ENCODE measurements at places on chromosomes 3 and 15. TPM values are rescaled to one million over a fixed set of nuclear protein-coding genes. Genes with fewer than 3 reads are reported as not detected.
A peak's percentile ranks its signal among the peaks of the same experiment; 100 is the strongest.

BUB1B gene
- 0.94 TPM for total RNA-seq

TICRR gene
- 0.25 TPM for total RNA-seq

DNA sequence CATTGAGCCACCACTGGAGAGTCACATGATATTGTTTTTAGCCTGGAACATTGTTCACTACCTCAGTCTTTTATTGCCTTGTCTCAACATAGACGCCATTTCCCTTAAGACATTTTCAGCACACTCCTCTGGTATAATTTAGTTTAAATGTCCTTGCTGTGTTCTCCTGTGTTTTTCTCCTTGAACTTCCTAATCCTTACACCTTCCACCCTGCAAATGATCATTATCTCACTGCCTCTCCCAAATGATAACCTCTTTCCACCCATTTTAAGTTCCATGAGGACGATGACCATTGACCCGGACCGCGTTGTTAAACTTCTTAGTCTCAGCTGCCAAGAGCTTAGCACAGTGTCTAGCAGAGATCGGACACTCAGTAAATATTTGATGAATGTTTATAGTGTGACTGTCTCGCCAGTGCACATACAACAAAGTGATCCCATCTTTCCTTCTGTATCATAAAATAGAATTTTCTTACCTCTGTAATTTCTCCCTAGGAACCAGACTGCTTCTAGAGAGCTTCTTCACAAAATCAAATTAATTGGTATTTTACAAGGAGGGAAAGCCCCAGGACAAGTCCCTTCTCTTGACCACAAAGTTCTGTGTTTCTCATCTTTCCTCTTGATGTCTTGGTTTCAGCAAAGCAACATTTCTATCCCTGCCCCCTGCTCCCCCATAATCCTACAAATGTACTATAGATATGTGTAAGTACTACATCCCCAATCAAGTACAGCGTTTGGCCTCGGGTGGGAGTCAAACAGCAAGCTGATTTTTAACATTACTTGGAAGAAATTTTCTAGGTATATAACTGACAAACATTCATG, 429.6 kb downstream of the LPP start:
- H3K27ac ChIP-seq, result no peak overlapping the region
- H3K4me1 ChIP-seq, result peaks cover 2% of the 10 kb centered on the region
- no peak for DNase-seq
- no peaks in the 10 kb centered on the region for H3K36me3 ChIP-seq
- no peaks in the 10 kb centered on the region for H3K27me3 ChIP-seq
- H3K4me3 ChIP-seq, result no peak overlapping the region

GXYLT2 gene
- total RNA-seq, result 3.8 TPM

KCTD6 gene
- total RNA-seq, result 19.0 TPM

DNA sequence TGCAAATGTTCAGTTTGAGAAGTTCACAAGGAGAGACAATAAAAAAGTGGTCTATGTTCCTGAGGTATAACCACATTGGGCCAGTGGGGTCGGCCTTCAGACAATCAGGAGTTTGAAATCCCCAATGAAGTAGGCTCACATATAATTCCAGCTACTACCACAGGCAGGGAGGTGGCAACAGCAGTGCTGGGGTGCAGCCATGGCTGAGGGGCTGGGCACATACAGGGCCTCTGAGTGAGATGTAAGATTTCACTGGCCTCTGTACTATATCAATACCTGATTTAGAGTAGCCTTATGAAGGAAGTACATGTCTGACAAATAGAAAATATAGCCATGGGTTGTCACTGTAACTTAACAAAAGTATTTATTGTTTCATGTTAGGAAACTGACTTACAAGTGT, 402.2 kb downstream of the TBC1D5 start:
- H3K4me1 ChIP-seq, result no peaks in the 10 kb centered on the region
- H3K27me3 ChIP-seq, result no peaks in the 10 kb centered on the region
- peak; percentile 54 for DNase-seq
- H3K4me3 ChIP-seq, result no peak overlapping the region
- H3K27ac ChIP-seq, result no peak overlapping the region

DNA sequence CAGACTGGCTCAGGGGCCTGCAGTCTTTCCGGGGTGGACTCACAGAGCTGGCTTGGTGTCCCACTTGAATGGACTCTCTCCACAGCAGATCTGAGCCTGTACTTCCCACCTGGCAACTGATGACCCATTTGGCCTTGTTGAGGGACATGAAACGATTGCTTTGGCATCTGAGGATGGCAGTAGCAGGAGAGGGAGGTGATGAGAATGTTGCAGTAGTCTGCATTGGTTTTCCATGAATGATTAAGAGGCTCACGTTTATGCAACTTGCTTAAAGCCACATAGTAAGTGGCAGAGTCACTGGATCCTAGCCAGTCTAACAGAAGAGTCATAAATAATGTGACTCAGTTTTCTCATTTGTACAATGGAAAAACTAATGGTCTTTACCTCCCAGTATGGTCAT, 21.9 kb downstream of the IL20RB start:
- H3K4me3 ChIP-seq, result no peak overlapping the region
- H3K27ac ChIP-seq, result no peak overlapping the region
- DNase-seq, result no peak
- H3K27me3 ChIP-seq, result no peaks in the 10 kb centered on the region
- H3K36me3 ChIP-seq, result no peaks in the 10 kb centered on the region

DNA sequence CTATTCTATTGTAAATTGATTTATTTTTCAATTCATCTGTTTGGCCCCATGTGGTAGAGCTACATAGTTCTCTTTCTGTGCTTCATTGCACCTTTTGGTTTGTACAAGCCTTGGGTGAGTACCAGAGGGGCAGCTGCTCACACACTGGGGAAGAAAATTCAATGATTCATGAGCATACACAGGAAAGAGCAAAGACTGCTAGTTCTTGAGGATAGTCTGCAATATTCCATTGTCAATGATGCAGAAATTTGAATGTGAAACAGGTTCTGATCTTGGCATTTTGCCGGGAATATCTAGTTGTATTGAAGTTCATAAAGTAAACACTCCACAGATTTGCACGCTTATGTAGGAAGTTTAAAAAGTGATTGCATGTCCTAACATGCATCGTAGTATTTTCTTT, 304.6 kb downstream of the NAALADL2 start:
- no peak overlapping the region for H3K27ac ChIP-seq
- H3K4me1 ChIP-seq, result no peaks in the 10 kb centered on the region
- no peak for DNase-seq
- H3K27me3 ChIP-seq, result no peaks in the 10 kb centered on the region
- no peaks in the 10 kb centered on the region for H3K36me3 ChIP-seq

DNA sequence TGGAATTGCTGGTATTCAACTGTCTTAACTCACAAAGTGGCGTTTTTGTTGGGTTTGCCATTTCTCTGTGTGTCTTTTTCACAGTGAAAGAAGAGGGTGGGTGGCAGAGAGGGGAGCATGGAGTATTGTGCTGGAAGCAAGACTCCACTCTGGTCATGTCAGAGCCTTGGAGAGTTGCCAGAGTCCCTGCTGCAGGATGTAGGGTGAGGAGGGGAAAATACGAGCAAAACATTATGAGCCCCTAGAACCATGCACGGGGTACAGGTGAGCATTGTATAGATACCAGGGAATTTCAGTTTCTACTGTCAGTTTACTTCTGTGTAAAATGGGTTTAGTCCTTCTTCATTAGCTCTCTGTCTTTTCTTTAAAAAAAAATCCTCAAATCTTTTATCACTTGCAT, 249.9 kb downstream of the CACNA2D3 start:
- H3K4me1 ChIP-seq, result no peaks in the 10 kb centered on the region
- DNase-seq, result peak; percentile 11
- no peak overlapping the region for H3K27ac ChIP-seq

DNA sequence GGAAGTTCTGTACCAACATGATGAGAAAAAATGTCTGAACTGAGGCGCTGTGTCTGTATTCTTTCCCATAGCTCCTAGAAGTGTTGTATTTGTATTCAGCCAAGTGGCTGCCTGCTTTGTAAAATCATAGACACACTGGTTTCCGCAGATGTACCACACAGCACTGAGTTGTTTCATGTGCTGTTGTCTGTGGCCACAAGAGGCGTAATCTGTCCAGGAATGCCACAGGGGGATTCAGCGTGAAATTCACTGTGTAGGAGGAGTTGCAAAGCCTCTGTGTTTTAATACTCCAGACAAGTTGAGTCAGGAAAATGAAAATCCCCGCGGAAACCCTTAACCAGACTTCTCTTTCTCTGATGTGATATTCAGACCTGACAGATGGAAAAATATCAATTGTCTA, 462.2 kb downstream of the NSUN3 start:
- no peaks in the 10 kb centered on the region for H3K36me3 ChIP-seq
- H3K4me1 ChIP-seq, result no peaks in the 10 kb centered on the region
- DNase-seq, result no peak

- H3K27me3 ChIP-seq, result no peaks in the 10 kb centered on the region
- no peak overlapping the region for H3K4me3 ChIP-seq
- no peak for DNase-seq
- no peaks in the 10 kb centered on the region for H3K36me3 ChIP-seq
- H3K4me1 ChIP-seq, result peaks cover 4% of the 10 kb centered on the region
Observed at GRCh38 chr3:48934333-48934991, 15.8 kb downstream of the ARIH2 start.

- no peak for DNase-seq
- H3K27me3 ChIP-seq, result no peaks in the 10 kb centered on the region
- H3K27ac ChIP-seq, result no peak overlapping the region
- no peaks in the 10 kb centered on the region for H3K4me1 ChIP-seq
- H3K36me3 ChIP-seq, result no peaks in the 10 kb centered on the region
Observed at GRCh38 chr3:70822669-70823068, 510.2 kb upstream of the MDFIC2 start.

- no peaks in the 10 kb centered on the region for H3K4me1 ChIP-seq
- H3K36me3 ChIP-seq, result no peaks in the 10 kb centered on the region
- no peaks in the 10 kb centered on the region for H3K27me3 ChIP-seq
- DNase-seq, result no peak
- H3K4me3 ChIP-seq, result no peak overlapping the region
- no peak overlapping the region for H3K27ac ChIP-seq
Observed at GRCh38 chr15:100841426-100841825, 38.2 kb upstream of the ALDH1A3 start.

DNA sequence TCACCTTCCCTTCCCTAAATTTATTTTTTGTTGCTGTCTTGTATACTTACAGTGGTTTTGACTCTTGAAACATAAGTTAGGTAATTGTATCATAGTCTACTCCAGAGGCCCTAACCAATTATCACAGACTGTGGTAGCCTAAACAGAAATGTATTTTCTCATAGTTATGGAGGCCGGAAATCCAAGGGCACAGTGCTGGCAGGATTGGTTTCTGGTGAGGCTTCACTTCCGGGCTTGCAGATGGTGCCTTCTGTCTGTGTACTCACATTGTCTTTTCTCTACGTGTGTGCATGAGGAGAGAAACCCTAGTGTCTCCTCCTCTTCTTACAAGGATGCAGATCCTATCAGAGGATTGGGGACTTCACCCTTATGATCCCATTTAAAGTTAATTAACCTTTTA, 290.2 kb upstream of the KCNMB2 start:
- H3K36me3 ChIP-seq, result no peaks in the 10 kb centered on the region
- no peaks in the 10 kb centered on the region for H3K4me1 ChIP-seq
- H3K4me3 ChIP-seq, result no peak overlapping the region
- no peak for DNase-seq
- H3K27me3 ChIP-seq, result no peaks in the 10 kb centered on the region

GRCh38 chr3:186821429-186822387, 15.4 kb upstream of the RFC4 start:
- peak; percentile 68 for DNase-seq
- peaks cover 16% of the 10 kb centered on the region for H3K27me3 ChIP-seq
- no peaks in the 10 kb centered on the region for H3K4me1 ChIP-seq
- no peak overlapping the region for H3K27ac ChIP-seq

MBD4 gene
- 35.1 TPM for total RNA-seq

DNA sequence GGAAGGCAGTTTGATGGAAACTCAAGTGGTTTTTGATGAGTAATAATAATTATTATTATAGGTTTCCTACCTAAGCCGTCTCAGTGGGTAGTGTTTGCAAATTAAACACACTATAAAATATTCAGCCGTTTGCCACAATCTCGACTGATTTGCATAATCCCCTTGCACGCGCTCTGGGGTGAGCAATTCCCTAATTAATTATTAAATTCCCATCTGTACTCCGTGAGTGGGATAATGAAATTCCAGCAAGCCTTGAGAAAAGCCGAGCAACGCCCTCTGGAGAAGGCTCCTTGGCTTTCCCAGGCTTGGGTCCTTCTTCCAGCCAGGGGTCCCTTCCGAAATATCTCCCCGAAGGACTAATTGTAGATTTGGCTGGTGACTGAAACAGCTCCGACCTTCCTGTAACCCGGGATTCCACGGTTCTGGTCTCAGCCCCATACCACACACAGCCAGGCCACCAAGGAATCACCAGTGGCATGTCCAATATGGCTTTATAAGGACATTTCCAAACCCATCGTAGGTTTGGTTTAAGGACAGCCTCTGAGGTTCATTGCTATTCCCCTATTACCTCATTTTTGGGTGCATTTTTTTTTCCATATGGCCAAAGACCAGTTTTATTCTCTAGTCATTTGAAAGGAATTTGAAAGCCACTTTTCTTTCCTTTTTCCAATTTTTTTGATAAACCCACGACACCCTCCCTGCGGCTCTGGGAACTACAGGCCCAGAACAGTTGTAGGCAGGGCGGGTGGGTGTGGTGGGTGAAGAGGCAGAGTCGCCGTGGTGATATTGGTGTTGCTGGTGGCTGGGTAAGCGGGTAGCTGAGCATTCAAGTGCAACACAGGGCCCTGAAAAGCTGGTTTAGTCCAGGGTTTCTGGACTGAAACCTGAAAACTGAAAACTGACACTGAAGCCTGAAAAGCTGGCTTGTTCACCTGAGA, 33.2 kb upstream of the RGMA start:
- no peaks in the 10 kb centered on the region for H3K4me1 ChIP-seq
- DNase-seq, result no peak
- no peaks in the 10 kb centered on the region for H3K27me3 ChIP-seq
- H3K4me3 ChIP-seq, result no peak overlapping the region
- H3K27ac ChIP-seq, result no peak overlapping the region
- H3K36me3 ChIP-seq, result no peaks in the 10 kb centered on the region

DNA sequence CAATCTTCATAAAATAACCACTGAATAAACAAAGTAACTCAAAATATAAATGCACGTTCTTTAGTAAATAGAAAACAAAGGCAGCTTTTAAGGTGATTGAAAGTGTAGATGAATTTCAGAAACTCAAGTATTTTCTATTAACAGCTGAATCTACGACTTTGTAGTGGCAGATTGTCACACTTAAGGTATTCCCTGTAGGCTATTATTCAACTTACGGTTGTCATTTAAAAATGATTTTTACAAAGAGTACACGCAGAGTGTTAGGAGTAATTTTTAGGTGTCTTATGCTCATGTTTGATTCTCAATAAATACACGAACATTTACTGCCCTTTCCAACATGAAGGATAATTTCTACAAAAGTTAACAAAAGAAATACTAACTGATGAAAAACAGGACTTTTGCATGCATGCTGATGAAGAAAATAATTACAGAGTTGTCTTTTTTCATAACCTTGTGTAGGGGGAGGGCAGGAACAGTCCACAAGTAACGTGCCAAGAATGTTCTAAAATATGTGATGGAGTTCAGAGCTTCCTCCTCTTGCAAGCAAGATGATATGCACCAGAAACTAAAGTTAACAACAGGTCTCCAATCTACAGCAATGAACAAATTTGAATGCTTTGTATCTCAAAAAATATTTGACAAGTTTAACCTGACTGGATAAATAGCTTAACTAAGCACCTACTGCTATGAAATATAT, 16.7 kb downstream of the DCBLD2 start:
- no peak for DNase-seq
- no peak overlapping the region for H3K4me3 ChIP-seq
- H3K4me1 ChIP-seq, result peaks cover 3% of the 10 kb centered on the region

All from kidney (tissue), 22 donors.